ENCODE measurements at places on chromosomes 5 and 9. TPM values are rescaled to one million over a fixed set of nuclear protein-coding genes. Genes with fewer than 3 reads are reported as not detected.

DNA sequence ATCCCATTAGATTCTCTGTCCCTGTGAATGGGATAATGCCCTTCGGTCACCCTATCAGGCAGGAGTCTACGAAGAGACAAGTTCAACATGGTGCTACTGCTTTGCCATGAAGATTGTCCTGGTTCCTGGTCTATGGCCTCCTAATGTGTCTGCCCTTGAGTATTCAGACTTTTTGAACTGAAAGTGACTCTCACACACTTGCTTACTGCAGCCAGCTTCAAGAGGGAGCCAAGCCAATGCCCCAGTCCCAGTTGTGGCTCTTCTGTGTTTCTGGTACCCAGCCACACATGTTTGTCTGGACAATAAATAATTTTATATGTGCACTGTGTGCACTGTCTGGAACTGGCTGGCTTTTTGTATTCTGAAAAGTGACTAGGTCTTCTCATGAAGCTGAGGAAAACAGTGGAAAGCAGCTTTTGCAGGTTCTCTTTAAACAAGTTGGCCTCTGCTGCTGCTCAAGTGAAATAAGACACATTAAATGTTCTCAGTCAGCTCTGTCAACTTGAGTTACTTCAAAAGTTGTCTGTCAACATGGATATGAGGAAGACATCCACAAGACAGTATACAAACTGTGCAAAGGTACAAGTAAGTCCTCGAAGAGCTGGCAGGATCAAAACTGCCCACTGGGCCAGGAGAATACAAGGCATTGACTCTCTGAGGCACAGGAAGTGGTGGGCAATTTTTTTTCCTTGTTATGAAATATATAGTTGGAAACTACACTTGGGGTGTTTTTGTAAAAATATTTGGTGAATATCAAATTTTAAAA lies 60.0 kb downstream of the ZNF608 start:
- DNase-seq: no peak

DNA sequence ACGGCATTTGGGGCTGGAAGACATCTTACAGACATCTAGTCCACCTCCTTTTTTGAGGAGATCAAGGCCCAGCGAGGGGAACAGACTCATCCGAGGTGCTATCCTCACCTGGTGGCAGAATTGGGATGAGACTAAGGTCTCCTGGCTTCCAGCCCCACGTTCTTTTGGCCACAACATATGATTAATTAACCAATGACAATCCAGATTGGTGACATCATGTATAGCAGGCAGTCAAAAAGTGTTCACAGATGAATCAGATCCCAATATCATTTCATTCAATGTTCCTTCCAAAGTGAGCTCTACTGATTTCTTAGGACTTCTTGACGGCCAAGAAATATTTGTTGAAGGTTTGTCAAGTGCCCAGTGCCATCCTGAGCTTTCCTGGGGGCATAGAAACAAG lies 3.9 kb downstream of the CFAP77 start:
- DNase-seq: no peak

DNA sequence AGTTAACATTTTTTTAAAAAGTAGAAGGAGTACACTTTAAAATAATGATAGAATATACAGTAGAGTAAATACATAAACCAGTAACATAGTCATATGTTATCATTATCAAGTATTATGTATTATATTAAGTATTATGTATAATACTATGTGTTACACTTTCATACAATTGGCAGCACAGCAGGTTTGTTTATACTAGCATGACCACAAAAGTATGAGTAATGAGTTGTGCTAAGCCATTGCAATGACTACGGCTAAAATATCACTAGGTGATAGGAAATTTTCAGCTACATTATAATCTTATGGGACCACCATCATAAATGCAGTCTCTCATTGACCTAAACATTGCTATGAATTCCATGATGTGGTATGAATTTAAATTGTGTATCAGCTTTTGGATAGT lies 506.0 kb downstream of the HTR1A start:
- DNase-seq: no peak

GRCh38 chr5:88244686-88245085 lies 24.0 kb downstream of the TMEM161B start:
- no peak for DNase-seq

GRCh38 chr5:219460-219863 lies 1.3 kb downstream of the SDHA start:
- DNase-seq: peak; percentile 61

GRCh38 chr5:25439025-25439424 lies 794.2 kb upstream of the CDH10 start:
- DNase-seq: no peak

GRCh38 chr5:125370461-125371205 lies 624.2 kb upstream of the ZNF608 start:
- DNase-seq: no peak

DNA sequence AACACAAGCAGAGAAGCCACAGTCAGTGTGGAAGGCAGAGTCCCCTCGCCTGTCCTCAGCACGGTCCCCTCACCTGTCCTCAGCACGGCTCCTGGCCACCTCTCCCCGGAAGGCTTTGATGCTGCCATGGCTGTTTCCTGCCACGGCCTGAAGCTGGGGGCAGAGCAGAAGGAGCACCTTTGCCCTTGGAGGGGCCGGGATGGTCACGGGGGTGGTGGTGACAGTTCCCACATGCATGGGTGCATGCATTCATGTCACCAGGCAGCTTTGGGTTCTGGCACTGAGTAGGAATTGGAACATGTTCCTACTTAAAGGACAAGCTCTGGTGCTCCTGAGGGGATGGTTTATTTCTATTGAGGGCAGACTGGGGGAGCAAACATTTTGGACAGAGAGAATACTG lies 57.8 kb upstream of the PHYKPL start:
- DNase-seq: no peak

DNA sequence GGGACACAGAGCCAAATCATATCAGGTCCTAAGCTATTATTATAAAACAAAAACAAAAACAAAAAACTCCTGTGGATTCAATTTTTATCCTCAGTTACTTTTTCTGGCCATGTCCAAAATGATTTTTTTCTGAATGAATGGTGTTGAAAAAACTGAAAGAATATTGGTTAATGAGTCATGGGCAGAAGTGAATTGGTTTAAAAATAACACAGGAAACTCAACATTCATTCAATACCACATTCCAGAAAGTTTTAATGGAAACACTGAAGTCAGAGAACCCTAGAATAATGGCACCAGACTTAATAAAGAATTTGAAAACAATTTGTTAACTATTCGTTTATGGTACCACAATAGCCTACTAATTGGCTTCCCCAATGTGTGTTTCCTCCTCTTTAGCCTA lies 102.4 kb upstream of the CDH9 start:
- DNase-seq: no peak

GRCh38 chr5:150313921-150314716 lies 11.4 kb upstream of the ARSI start:
- DNase-seq: no peak

- no peak for DNase-seq
Measured at GRCh38 chr5:178244576-178244975, 12.0 kb upstream of the PHYKPL start.

- peak; percentile 29 for DNase-seq
Measured at GRCh38 chr9:78314953-78315870, 18.3 kb downstream of the PSAT1 start.

DNA sequence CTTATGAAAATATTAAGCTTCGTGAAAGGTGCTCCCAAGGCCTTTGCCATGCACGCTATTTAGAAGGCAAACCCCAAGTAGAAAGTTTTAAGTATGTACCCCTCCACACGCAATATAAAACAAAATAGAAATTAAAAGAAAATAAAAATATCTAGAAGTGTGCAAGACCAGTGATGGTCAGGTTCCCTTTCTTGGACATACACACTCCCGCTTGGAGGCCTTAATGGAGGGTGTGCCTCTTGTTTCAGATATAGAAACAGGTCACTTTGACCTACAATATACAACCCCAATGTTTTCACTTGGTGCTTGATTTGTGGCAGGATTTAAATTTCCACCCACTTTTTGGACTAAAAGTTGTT lies 127.4 kb upstream of the STC2 start:
- no peak for DNase-seq

DNA sequence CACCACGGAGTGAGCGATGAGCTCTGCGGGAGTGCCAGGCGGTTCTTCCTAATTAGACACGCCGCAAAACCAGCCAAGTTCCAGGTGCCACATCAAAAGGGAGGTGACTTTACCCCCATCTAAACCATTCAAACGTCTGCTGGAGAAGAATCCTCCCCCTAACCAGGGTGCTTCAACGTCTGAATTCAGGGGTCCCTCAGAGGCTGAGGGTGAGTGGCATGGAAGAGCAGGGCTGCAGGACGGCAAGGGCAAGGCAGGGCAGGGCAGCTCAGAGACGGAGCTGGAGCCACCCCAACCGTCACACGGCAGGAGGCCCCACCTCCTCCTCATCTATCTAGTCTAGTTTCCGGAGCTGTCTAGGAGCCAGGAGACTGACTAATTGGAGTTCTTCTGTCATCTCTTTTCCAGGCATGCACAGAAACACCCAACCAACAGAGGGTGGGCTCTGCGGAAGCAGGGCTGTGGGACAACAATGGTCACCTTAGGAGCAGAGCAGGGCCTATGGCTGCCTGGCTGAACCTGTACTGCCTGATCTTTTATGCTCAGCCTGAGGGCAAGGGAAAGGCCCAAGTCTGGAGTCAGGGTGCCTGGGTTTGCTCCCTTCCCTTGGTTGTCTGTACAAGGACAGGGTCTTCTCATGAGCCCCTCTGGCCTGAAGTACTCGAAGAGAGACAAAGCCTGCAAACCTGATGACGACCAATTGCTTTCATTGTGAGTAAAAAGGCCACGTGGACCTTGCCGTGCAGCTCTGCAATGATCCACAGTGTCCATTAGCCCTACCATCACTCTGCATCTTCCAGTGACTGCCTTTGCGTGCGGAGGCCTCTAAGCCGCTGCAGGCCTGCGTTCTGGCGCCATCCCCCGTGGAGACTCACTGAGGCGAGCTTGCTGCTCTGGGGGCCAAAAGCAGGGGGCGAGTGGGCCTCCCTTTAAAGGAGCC lies 81.0 kb upstream of the SLC25A51 start:
- peak; percentile 55 for DNase-seq

GRCh38 chr9:99026956-99027298 lies 78.0 kb upstream of the TGFBR1 start:
- DNase-seq: no peak

DNA sequence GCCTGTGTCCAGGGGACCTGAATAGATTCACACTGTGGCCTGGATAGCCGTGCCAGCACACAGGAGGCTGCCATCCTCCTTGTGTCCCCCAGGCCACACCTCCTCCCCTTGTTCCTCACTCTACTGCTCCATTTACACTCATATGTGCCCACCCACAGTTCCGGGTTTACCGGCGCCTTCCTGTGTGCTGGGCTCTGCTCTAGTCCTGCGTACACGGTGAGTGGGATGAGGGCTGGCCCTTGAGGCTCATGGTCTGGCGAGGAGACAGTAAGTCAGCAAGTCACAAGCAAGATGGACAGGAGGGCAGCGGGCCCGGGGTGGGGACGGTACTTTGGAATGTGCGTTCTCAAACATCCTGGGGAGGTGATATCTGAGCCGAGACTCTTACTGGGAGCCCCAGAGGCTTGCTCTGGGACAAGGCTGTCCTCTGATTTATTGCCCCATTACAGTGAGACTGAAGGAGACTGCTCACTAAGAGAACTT lies 32.4 kb upstream of the NXNL2 start:
- DNase-seq: no peak

DNA sequence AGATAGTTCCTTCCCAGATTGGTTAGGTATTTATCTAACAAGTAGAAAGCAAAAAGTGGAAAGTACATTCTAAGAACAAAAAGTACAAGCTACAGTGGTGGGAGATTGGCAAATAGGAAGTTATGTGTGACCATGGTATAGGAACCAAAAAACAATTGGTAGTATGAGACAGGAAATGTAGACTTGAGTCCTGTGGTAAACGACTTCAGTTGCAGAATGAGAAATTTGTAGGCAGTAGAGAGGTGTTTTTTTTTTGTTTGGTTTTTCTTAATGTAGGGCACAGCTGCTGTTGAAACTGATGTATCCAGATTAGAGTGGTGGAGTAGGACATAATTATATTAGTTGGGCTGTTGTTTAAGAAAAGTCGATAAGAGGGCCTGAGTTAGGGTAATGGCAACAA lies 72.0 kb downstream of the CCNH start:
- DNase-seq: peak; percentile 60

Gene TAF1L
- total RNA-seq: under 0.01 TPM

Gene ZNF483
- total RNA-seq: 1.8 TPM

Gene FGD3
- total RNA-seq: 0.17 TPM

Gene PDE6A
- total RNA-seq: 0.05 TPM

Gene IFNA4
- total RNA-seq: not detected

Gene IL9
- total RNA-seq: not detected

Gene GADD45G
- total RNA-seq: not detected

Measured in dermis blood vessel endothelial cell (primary cell).